Pancreas (tissue), 10 donors: ENCODE measurements at places on chromosomes 1 and 21. TPM values are rescaled to one million over a fixed set of nuclear protein-coding genes. Genes with fewer than 3 reads are reported as not detected.
A peak's percentile ranks its signal among the peaks of the same experiment; 100 is the strongest.

GRCh38 chr1:5751163-5751540, 241.1 kb downstream of the NPHP4 start:
- DNase-seq: peak; percentile 37

GRCh38 chr21:38202811-38203210, 54.0 kb upstream of the KCNJ15 start:
- DNase-seq: no peak

DNA sequence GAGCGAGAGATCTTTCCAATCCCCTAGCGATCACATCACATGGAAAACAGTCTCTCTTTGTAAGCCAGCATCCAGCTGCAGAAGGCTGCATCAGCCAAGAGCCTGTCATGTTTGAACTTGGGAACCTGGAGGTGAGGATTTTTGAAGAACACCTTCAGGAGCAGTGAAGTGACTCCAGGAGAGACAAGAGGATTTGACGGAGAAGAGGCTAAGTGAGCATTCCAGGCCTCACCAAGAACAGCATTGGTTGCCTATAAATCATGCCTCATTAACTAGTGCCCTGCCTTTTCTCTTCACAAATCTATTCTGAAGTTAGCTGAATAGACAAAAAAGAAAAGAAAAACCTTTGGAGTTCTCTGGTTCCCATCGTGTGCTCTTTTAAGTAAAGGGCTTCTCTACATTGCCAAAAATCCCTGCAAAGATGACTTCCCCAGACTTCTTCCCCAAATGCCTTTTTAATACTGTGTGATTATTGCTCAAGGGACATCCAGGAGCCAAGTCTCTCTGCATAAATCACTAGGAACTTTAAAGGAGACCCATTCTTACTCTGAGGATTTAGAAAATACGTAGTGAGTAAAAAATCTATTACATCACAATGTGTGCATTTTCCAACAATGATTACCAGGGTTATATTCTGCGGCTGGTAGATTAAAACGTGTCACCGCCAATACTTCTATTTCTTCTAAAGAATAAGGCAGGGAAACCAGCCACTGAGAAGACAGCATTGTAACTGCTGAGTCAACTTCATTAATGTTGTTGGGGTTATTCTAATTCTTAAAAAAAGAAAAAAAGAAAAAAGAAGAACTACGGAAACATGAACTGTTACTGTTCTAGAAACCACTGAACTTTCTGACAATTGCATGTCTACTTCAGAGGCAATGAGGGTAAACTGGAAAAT, 95.2 kb downstream of the KIF14 start:
- no peak for DNase-seq

DNA sequence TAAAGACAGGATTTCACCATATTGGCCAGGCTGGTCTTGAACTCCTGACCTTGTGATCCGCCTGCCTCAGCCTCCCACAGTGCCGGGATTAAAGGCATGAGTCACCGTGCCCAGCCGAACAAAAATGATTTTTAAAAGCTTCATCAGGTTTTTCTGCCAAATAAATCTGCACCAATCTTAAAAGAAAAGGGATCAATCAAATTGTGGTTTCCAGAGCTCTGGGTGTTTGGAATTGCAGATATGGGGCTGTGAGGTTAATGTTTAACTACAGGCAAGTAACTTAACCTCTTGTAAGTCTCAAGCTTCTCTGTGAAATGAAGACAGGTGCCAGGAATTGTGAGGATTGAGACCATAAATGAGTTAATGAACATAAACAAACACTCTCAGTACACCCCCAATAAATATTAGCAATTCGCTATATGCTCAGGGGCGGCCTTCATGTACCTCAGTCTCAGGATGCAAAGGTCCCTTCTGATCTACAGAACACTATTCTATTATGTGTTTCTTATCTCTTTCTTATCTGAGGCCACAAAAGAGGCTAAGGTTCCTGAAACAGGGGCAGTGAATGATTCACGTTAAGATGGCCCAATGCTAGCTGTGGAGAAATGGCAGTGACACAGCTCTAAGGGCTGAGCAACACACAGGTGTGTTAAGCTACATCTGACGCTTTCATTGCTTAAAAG, 7.1 kb upstream of the GNPAT start:
- DNase-seq: peak; percentile 46

- peak; percentile 56 for DNase-seq
Measured at GRCh38 chr1:20521960-20522861, 14.3 kb upstream of the MUL1 start.

Gene DISC1
- 0.91 TPM for polyA plus RNA-seq

Gene TCEA3
- polyA plus RNA-seq: 74.2 TPM

Gene ZBTB37
- 1.2 TPM for polyA plus RNA-seq

Gene CHD5
- polyA plus RNA-seq: 2.9 TPM

Gene WNT4
- 6.5 TPM for polyA plus RNA-seq

Gene GPR25
- not detected for polyA plus RNA-seq

Gene CFAP74
- 0.16 TPM for polyA plus RNA-seq
